ENCODE measurements at places on chromosomes 5 and 9.

DNA sequence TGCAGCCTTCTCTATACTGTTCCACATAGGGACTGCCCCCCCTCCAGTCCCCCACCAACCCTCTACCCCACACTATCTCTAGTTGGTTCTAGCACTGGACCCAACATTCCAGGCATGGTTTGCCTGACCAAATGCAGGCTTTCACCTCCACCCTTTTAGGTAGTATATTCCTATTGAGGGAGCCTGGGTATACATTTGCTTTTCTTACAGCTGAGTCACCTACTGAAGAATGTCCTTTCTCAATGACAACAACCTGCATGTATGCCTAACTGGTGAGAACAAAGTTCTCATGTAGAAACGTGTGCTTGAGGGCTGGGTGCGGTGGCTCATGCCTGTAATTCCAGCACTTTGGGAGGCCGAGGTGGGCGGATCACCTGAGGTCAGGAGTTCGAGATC, 8.2 kb downstream of the TNIP1 start:
- peak; percentile 79 for DNase-seq

GRCh38 chr9:72355153-72355552, 9.9 kb downstream of the ZFAND5 start:
- DNase-seq: no peak

DNA sequence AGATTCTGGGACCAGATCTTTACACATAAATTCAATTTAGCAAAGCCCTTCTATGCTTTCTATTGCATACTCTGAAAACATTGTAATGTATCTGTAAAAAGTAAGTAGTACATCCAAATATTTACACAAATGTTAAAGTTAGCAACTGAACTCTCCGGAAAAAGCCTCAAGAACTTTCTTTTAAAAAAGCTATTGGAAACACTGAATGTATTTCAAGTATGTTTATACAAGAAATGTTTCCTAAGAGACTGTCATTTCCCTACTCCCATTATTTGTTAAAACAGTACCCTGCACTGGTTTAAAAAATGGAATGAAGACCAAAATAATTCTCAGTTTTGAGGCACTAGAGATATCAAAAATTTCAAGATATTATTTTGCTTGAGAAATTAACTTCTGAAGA, 44.8 kb upstream of the TRIM36 start:
- DNase-seq: no peak

DNA sequence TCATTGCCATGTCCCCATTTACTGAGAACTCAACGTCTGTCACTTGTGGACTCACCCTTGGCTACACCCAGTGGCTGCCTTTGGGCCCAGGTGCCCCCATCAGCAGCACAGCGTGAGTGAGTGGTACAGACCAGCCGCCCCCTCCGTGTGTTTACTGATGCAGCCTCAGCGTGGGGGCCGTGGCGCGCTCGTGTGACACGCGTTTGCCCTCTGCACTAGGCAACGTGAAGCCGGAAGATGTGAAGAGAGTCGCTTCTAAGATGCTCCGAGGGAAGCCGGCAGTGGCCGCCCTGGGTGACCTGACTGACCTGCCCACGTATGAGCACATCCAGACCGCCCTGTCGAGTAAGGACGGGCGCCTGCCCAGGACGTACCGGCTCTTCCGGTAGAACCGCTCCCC, 12.4 kb downstream of the PMPCA start:
- no peak for DNase-seq

DNA sequence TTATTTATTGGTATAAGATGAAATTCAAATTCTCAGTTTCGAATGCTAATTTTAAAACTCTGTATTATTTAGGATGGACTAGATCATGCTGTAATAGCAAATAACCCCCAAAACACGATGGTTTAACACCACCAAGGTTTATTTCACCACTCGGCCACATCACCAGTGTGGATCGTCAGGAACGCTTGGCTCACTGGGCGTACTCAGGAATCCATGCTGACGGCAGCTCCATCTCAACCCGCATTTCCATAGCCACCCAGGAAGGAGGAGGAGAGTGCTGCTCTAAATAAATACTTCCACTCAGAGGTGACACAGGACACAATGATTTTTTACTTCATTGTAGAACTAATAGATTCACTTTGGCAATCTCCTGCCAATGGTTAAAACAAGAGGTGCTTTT, 347.4 kb downstream of the SH3GL2 start:
- DNase-seq: no peak

- no peak for DNase-seq
These were observed 103.8 kb upstream of the SMC2 start for GRCh38 chr9:103990311-103990710.

DNA sequence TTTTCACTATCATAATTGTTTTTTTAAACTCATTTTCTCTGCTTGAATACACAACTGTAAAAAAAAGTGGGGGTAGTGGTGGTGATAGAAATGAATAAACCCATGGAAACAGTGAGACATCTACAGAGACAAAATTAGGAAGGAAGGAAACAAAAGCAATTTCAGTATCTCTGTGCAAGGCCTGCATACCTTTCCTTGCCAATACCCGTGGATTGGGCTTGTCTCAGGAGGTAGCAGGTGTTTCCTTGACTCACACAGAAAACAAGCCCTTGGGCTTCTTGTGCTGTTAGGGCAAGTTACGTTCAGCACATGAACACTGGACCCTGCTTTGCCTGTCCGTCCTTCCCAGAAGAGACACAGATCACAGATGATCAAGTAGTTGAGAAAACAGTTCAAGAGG, 372.2 kb downstream of the ZSWIM6 start:
- DNase-seq: no peak

DNA sequence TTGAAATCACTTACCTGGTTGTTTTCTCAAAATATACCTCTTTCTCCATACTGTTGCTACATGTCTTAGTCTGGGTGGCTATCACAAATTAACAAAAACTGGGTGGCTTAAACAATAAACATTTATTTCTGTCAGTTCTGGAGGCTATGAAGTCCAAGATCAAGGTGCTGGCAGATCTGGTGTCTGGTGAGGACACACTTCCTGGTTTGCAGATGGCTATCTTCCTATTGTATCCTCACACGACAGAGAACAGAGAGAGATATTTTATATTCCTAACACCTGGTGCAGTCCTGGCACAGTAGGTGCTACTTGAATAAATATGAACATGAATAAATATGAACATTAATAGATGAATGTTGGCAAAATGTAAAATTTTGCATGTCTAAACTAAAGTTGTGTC, 164.3 kb upstream of the ACOT12 start:
- DNase-seq: no peak

- DNase-seq: no peak
These were observed 244.5 kb upstream of the VLDLR start for GRCh38 chr9:2377117-2377516.

- no peak for DNase-seq
These were observed 92.8 kb downstream of the MVB12B start for GRCh38 chr9:126419475-126419874.

GRCh38 chr5:140116716-140117115, 2.8 kb downstream of the PURA start:
- no peak for DNase-seq

DNA sequence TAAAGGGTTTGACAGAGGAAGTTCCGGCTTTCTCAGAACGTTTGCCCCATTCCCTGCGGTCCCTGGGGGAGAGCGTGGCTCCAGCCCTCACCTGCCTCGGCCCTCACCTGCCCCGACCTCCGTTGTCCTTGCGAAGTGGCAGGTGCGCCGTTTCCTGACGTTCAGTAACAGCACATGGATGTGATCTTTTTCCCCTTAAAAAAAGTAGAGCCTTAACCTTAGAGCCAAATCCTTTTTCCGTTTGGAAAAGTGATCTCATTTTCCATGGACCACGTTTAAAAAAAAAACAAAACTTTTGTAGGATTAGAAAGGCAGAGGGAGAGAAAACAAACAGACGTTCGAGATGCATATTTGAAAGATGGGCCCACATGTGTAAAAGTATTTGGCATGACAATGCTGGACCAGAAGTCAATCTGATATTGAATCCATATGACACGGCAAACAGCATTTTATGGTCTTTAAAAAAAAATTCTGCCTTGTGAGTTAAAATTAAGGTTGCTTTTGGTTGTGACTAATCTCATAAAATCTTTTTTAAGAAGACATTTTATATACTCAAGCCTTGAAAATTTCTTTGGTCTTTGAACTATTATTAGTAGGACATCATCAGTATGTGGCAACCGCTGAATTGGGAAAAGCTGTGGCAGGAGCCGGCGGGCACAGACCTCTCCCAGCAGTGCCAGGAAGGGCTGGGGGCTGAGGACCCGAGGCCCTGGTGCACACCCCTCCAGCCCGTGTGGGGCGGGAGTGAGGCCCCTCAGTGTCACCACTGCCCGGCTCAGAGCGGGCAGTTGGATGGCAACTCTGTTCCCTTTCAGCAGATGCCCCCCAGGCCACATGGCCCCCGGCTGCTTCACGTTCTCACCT, 42.5 kb upstream of the EXOC3 start:
- DNase-seq: peak; percentile 99

DNA sequence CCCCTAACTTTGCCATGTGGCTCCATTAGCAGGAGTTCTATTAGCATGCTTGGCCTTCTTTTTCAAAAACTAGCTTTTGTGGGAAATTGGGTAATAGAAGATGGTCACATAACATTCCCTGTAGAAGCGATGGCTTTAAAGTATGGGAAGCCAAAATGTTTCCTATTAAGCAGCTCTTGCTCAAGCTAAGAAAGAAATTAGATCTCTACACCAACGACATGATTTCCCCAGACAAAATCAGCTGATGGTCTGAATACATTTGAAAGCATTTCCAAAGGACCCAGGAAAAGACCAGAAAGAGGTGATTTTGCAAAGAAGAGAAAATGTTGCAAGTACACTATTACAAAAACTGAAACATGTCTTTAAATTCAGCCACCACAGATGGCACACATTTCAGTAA, 4.8 kb upstream of the NFIL3 start:
- DNase-seq: peak; percentile 82

- DNase-seq: peak; percentile 54
These were observed 531.2 kb upstream of the ZNF608 start for GRCh38 chr5:125277494-125278154.

DNA sequence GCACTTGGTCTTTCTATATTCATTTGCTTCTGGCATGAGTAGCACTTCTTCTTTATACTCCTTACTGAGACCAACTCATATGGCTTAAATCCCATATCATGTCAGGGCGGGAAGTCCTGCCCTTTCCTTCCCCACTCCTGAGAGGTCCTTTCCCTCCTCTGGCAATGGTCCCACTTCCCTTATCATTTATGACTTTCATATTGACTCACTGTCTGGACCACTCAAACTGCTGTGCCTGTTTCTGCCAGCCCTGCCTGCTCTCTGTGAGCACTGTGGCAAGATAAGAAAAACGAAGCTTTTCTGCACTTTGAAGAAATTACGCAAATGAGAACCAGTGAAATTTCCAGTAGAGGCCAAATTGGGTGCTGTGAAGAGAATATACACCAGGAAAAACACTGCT, 58.1 kb downstream of the ZNF474 start:
- no peak for DNase-seq

DNA sequence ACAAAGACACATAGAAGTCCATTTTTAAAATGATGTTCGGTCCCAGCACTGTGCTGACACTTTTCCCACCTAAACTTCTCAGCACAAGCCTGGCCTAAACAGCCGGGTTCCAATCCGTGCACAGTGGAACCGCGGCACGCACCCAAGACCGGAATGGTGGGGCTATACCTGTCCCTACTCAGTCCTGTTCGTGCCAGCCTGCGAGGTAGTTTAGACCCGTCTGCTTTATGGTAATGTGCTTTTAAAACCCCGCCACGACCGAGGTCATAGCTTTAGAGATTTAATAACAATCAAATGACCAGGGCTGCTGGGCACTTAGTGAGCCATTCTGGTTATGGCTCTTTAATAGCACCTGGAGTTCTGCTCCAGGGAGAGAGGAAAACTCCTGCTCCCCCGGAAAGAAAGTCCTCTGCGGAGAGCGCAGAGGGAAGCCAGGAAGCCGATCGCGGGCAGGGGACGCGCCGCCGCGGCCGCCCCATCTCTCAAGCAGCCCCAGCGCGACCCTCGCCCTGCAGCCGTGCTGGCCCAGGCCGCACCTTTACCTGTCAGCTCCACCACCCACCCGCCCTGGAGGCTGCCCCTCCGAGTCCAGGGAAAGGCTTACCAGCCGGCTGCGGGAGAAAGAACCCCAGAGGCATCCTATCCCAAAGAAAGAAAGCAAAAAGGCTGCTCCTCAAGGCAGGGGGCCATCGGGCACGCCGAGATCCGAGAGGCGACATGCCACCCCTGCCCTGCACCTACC, 511 bp downstream of the ARL15 start:
- no peak for DNase-seq

DNA sequence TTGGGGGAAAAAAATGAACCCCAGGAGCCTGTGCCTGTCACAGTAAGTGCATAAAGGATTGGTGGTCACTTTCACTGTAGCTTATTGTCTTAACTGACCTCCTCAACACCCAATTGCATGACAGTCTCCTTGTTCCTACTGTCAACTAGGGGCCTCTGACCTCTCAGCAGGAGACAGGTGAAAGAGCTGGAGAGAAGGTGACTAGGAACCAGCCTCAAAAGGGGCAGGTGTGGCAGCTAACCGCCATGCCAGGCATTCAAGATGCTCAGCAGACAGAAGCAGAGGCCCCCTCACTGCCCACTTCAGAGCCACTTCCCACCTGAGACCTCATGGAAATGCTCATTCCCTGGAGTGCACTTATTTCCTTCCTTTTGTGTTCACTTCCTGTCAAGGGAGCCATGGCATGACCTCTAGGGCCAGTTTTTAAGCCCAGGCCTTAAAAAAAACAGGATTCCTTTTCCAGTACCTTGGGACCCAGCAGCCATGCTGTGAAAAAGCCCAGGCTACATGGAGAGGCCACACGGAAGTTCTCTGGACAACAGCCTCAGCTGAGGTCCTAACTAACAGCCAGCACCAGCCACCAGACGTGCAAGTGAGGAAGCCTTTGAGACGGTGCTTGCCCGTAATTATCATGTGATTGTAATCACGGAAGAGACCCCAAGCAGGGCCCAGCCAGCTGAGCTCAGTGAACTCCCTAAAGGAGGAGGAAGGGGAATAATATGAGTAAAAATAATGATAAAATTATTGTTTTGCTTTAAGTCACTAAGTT, 74.9 kb downstream of the NSUN2 start:
- DNase-seq: no peak

- DNase-seq: peak; percentile 3
These were observed 45.7 kb upstream of the FAM170A start for GRCh38 chr5:119583684-119584083.

DNA sequence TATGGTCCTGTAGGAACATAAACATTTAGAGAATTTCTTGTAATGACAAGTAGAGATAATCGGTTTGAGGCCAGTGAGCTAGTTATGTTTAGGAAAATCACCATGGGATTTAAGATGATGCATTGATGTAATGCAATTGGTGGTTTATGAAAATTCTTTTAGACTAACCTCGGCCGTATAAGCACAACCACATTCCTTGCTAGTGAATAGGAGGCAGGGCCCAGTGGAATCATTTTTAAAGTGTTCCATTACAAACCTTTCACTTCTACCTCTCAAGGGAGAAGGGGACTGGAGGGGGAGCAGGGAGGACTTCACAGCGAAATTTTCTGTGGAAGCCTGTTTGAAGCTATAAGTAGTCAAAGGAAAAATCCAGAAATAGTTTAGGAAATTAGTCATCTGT, 71.8 kb upstream of the NFIL3 start:
- peak; percentile 95 for DNase-seq

DNA sequence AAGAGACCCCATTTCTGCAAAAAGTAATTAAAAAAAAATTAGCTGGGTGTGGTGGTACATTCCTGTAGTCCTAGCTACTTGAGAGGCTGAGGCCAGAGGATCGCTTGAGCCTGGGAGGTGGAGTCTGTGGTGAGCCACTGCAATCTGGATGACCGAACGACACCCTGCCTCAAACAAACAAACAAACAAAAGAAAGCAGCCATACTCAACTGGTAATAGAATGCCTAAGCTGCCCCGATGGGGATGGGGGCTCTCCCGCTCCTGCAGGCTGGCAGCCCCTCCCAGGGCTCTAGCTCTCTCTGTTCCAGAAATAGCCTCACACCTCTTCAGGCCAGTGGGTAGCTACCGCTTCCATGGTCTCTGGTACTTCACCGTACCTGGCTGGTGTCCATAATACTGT, 241.8 kb downstream of the FANCC start:
- DNase-seq: no peak

Measured in AG10803 (cell line).